Activated T-helper 1 cell treated with anti-CD3 and anti-CD28 coated beads, Interleukin-2, amount 50 U/mL, for 16 hours (primary cell): ENCODE measurements at places on chromosomes 11 and 22.

DNA sequence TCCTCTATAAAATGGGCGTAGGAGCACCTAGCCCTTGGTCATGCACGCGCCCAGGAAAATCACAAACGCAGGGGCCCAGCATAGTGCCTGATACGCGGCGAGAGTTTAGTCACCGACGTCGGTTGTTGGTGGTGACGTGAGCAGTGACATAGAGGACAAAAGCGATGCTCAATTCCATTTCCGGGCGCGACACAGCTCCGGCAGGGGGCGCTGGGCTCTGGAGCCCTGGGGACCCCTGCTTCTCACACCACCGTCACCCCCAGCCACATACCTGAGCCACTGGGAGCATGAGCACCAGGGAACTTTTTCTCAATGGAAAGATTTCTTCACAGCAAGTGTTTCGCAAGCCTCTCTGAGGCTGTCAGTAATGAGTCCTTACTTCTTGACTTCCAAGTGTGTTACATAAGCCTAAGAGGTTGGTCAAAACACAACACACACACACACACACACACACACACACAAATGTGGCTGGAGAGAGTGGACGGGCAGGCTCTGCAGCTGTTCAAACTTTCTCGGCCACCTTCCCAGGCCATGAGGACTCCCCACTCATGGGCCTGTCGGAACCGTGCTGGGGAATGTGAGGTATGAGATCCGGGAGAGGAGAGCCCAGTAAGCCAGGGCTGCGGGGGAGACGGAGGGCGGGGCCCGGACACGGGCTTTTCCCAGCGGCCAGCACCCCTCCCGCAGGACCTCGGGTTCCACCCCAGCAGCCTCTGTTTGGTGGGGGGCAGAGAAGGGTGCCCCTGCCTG, 36.9 kb upstream of the LINC01488 start:
- no peak for DNase-seq

DNA sequence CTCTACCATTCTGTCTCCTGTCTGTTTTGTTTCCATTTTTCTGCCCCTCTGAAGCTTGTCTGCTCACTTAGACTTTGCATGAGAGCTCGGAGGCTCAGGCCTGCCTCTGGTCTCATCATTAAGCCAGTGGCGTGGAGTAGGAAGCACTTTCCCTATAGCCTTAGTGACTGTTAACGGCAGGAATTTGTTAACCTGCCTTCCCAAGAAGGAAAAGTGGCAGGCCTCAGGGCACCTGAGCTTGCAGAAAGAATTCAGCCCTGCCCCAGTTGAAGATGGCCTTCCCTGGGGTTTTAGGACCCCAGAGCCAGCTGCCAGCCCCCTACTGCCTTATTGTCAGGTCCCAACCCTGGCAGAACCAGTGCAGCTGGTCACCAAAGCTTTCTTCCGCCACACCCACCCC, 93.2 kb downstream of the PKNOX2 start:
- DNase-seq, result no peak

GRCh38 chr11:95074792-95075563, 8.3 kb downstream of the SRSF8 start:
- DNase-seq, result no peak

- DNase-seq, result no peak
Observed at GRCh38 chr22:20256551-20257211, 11.4 kb downstream of the RTN4R start.

- DNase-seq, result no peak
Observed at GRCh38 chr11:34509336-34509876, 4.2 kb downstream of the ELF5 start.

GRCh38 chr11:1988667-1989317, 8.8 kb downstream of the H19 start:
- no peak for DNase-seq

DNA sequence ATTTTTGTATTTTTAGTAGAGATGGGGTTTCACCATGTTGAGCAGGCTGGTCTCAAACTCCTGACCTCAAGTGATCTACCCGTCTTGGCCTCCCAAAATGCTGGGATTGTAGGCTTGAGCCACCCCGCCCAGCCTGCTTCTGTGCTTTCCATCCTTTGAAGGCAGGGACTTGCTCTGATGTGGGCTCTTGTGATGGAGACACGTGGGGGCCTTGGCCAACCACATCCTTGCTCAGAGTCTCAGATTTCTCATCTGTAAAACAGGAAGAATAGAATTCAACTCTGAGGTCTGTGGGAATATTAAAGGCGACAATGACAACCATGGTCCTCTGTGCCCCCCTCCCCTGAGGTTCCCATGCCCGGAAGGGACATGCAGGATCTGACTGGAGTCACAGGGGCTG, 3.8 kb upstream of the GGA1 start:
- DNase-seq, result peak; percentile 32

GRCh38 chr22:35460688-35461087, 60.7 kb downstream of the MCM5 start:
- DNase-seq, result no peak

- DNase-seq, result peak; percentile 69
Observed at GRCh38 chr11:57493507-57494503, 21.7 kb downstream of the SLC43A1 start.

GRCh38 chr11:35847473-35847872, 96.4 kb upstream of the LDLRAD3 start:
- no peak for DNase-seq

DNA sequence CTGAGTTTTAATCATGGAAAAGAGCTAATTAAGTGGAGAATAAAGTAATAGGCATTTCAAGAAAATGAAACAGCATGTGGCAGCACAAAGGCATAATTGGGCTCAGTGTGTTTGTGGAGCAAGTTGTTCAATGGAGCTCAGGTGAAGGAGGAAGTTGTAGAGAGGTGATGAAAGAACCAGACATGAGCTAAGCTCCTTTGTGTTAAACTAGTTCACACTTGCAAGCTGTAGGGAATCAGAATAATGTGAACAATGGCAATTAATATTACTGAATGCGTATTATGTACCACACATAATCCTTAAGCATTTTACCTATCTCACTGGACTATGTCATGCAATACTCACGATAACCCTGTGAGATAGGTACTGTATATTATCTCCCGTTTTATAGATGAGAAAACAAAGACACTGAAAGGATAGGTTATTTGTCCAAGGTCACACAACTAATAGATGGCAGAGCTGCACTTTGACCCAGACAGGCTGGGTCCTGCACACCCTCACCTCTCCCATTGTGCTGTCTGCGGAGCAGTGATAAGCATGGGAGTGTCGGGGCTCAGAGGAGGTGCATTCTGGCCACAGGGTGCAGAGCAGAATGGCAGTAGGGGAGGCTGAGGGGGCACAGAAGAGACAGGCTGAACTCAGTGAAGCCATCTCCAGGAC, 8.9 kb downstream of the OLFML1 start:
- no peak for DNase-seq

DNA sequence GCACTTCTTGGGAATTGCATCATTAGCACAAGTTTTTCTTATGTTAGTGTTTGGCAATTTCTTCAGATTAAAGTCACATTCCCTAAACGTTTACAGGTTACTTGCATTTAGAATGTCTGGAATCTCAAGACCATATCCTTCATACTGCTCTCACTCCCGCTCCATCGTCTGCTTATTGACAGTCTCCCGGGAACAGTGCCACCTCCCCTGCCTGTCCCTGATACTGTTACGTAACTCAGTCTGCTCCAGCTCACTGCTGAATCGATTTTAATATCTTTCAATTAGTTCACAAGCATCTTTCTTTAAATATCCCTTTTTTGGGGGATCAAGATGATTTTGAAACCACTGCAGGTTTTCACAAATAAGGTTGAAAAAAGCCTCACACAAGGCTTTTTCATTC, 48.2 kb downstream of the GLYATL2 start:
- no peak for DNase-seq

DNA sequence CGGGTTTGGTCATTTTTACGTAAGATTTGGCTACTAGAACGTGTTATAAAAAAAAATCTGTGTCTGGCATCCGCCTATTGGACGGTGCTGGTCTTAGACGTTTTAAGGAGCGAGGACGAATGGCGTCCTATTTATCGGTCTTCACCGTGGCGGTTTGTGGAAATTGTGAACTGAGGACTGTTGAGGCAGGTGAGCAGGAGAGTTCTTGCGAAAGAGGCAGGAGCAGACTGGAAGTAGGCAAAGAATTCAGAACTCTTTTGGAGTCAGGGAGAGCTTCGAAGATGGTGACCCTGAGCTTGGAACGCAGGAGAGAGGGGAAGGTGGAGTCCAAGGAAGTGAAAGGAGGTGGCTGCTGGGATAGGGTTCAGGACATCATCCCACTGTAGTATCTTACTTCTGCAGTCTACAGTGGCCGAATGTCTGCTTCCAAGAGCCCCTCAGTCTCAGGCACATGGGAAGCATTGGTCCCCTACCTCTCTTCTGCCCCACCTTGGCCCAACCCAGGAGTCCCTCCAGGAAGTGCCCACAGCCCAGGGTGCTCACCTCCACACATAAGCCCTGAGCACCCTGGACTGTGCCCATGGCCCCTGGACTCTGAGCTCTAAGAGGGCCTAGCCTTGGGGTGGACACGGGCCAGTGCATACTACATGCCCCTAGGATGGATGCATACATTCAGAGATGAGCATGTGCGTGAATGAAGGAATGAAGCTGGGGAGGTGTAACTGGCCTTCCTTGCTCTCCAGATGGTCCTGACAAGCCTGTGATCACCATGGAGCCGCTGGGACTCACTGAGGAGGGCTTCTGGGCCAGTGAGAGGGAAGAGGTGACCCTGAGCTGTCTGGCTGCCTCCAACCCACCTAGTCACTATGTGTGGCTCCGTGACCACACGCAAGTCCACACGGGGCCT, 3.7 kb downstream of the VSIG10L2 start:
- no peak for DNase-seq

DNA sequence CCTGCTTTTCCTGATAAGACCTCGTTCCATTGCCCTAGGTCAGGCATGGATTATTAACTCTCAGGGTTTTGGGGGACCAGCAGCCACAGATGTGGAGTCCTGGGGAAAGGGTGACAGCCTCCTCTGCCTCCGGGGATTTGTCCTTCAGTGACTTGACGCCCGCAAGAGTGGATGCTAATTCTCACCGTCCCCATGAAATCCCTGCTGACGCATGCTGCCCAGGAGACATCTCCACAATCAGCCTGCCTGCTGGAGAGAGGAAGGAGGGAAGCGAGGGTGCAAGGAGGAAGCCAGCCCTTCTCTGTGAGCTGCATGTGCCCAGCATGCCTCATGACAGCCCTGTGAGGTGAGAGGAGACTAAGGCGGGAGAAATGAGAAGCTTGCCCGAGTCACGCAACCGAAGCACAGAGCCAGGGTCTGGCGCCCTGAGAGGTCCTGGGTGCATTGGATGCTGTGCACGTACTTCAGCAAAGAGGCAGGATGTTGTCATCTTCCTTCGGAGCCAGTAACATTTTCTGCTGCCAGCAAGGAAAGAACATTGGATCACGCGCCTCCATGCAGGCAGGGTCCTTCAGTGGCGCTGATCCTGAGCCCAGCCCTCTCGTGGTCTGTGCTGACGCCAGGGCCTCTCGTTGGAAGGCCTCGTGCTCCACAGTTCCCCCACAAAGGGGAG, 27.3 kb upstream of the KRTAP5-6 start:
- DNase-seq, result no peak

DNA sequence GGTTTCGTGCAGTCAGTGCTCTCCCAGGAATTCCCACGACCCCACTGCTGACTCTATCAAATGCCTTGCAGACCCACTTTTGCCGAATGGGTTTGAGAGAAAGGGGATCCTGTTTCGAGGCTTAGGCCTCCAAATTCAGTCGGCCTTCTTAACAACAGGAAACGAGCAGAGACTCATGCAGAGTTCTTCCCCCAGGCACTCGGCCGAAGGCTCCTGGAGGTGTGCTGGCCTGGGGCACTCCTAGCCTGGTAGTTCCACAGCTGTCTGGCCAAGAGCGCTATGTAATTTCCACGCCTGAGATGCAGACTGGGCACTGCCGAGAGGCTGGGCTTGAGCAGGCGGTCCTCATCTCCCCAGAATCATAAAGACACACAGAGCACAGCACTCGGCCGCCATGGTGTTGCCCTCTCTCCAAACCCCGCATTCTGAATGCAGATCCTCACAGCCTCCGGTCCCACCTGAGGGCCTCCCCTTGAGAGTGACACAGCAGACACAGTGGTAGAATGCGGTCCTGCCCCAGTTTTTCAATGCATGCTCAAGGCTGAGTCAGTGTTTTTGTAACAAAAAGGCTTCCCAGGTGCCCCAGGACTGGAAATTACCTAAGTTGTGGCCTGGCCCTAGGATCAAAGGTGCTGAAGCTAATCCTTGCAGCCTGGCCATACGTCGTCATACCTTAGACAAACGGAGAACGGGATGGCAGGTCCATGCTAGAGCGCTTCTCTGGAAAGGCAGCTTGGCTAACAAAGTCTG, 30.2 kb upstream of the BID start:
- DNase-seq, result no peak

DNA sequence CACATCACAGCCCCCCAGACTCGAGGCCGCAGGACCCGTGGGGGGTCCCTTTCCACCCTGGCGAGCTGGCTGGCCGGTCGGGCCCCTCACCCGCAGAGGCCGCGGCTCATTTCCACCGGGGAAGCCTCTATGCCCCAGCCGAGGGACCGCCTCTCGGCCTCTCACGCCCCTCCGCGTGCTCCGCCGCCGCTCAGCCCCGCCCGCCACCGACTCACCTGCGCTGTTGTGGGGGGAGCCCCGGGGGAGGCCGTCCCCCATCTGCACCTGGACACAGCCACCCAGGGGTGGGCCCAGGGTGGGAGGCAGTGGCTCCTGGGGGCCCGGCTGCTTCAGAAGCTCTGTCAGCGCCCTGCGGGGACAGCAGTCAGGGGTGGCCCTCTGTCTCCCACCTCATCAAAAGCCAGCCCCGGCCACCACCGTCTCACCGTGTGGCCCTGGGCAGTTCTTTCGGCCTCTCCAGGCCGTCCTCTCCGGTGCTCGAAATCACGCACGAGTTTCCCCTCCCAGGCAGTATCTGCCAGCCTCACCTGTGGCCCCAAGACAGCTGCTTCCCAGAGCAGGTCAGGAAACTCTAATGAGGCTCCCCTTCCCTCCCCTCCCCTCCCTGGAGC, 3.8 kb downstream of the SHISA8 start:
- DNase-seq, result no peak

GRCh38 chr22:17264321-17265052, 45.3 kb upstream of the ADA2 start:
- no peak for DNase-seq

GRCh38 chr22:26845021-26845743, 187.8 kb downstream of the MIAT start:
- no peak for DNase-seq

DNA sequence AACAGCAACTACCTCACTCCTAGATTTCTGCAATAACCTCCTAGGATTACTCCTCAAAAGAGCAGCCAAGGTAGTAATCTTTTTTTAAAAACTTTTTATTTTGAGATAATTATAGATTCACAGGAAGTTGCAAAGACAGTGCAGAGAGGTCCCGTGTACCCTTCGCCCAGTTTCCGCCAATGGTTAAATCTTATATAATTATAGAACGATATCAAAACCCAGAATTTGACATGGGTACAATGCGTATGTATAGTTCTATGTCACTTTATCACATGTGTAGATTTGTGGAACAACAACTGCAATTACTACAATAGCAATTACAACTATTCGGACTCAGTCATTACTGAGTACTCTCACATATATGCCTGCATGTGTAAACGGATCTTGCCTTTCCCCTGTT, 94.8 kb upstream of the APOA1 start:
- no peak for DNase-seq

GRCh38 chr11:57312511-57313021, 12.2 kb downstream of the TNKS1BP1 start:
- DNase-seq, result no peak

GRCh38 chr11:115267238-115267781, 236.9 kb downstream of the CADM1 start:
- no peak for DNase-seq

GRCh38 chr11:16787035-16787742, 48.7 kb downstream of the C11orf58 start:
- DNase-seq, result no peak

- DNase-seq, result no peak
Observed at GRCh38 chr11:3159296-3160190, 5.6 kb downstream of the OSBPL5 start.

GRCh38 chr22:49094151-49094550, 733.5 kb downstream of the BRD1 start:
- DNase-seq, result no peak
